ENCODE measurements at places on chromosomes 12 and 14.

GRCh38 chr12:3055704-3056467 lies 21.3 kb upstream of the TSPAN9 start:
- DNase-seq, result no peak

- DNase-seq, result no peak
These were observed 11.1 kb upstream of the SMAGP start for GRCh38 chr12:51281202-51281924.

DNA sequence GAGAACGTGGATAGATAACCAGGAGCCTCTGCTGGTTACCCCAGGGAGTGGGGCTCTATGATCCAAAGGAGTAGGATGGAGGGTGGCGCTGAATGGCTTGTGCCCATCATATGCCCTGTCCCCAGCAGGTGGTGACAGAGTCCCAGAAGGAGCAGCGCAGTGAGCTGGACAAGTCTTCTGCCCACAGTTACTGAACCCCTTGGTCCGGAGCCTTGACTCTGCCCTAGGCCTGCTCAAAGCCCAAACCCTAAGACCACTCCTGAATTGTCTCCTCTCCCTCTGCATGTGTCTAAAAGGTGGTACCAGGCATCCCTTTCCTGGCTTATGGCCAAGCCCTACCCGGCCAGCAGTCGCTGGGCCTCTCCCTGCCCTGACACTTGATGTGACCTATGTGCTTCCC lies 3.2 kb downstream of the PRPH start:
- no peak for DNase-seq

DNA sequence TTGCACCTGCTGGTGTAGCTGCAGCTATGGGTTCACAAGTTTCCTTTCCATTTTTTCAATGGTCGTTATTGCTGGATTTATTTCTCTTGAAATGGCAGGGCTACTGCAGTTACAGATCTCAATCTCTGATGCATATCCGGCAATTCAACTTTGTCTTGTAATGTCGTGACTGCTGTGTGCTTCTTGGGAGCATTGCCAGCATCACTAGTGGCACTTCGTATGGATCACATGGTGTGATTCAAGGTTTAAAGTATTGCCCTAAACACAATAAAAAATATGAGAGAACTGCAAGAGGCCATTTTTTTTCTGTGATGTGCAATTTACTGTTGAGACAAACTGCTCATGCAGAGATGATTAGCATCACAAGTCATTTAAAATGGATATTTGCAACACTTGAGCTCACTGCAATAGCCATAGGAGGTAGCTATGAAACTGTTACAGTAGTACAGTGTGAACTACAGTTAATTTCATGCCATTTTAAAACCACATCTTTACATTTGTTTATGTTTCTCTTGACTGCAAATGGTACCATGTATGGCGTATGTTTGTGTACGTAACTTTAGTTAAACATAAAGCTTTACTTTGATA lies 217.4 kb upstream of the PDE3A start:
- DNase-seq, result no peak

DNA sequence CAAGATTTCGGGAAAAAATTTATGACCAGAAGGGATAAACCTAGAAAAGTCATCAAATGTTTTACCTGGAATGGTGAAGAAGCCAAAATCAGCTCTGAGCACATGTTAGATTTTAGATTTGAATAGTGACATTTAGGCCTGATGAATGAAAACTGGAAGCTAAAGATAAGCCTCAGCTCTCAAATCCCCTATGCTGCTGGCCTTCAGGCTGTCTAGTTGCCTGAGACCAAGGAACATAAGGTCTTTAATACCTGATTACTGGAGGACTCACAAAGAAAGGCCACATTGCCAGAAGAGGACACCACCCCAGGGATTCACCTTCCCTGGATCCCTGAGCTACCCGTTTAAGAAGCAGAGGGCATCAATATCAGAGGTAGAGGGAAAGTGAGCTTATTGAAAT lies 56.6 kb downstream of the BCL2L14 start:
- no peak for DNase-seq

DNA sequence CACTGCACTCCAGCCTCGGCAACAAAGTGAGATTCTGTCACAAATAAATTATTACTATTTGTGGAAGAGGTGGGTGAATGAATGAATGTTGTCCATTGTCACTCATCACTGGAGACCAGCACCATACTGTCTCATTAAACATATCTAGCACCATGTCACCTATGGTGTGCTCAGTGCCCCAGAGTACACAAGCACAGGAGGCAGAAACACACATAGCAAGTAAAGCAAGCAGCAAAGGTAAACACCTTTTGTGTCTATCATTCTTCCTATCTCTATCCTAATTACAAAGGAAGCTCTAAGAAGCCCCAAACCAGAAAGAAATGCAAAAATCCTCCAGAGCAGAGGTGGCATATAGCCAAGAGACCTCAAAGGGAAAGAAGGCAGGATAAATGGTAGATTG lies 9.2 kb downstream of the ERO1A start:
- DNase-seq, result no peak

GRCh38 chr12:46269429-46270241 lies 792 bp upstream of the SLC38A1 start:
- DNase-seq, result no peak

- no peak for DNase-seq
These were observed 9.4 kb downstream of the EP400 start for GRCh38 chr12:131959116-131959515.

- DNase-seq, result no peak
These were observed 31.4 kb upstream of the SLC2A13 start for GRCh38 chr12:40137252-40137651.

DNA sequence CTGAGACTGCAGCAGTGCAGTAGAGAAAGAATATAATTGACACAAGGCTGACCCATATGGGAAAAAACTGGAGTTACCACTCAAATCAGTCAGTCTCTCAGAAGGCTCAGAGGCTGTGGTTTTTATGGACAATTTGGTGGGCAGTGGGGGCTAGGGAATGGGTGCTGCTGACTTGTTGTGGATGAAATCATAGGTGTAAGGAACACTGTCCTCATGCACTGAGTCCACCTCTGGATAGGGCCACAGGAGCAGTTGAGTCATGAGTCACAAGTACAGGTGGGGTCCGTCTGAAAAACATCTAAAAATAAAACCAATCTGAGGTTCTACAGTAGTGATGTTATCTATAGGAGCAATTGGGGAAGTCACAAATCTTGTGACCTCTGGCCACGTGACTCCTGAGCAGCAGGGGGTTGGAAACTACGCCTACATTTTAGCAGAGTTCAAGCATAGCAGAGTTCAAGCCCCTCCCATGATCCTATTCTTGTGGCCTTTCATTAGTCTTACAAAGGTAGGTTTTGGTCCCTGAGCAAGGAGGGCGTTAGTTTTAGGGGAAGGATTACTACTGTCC lies 18.1 kb upstream of the SGPP1 start:
- no peak for DNase-seq

GRCh38 chr14:61569812-61570548 lies 125.3 kb upstream of the HIF1A start:
- no peak for DNase-seq

DNA sequence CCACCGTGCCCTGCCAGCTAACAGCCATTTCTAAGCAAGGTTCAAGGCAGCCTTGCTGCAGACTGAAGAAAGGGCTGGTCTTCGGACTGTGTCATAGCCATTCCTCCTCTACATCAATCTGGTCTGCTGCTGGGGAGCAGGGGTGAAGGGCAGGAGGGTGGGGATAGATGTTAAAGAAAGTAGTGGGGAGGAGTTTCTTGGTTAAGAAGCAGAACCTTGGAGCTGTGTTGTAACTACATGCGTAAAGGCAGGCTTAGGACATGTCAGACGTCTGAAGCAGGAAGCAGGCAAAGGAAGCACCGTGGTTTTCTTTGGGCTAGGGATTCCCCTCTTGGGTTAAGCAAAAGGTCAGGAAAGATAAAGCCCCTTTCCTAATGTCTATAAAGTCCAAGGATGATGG lies 18.1 kb upstream of the NEK9 start:
- DNase-seq, result no peak

GRCh38 chr12:94593822-94594442 lies 56.4 kb downstream of the TMCC3 start:
- DNase-seq, result no peak

GRCh38 chr14:76080025-76080424 lies 71.7 kb upstream of the GPATCH2L start:
- no peak for DNase-seq

DNA sequence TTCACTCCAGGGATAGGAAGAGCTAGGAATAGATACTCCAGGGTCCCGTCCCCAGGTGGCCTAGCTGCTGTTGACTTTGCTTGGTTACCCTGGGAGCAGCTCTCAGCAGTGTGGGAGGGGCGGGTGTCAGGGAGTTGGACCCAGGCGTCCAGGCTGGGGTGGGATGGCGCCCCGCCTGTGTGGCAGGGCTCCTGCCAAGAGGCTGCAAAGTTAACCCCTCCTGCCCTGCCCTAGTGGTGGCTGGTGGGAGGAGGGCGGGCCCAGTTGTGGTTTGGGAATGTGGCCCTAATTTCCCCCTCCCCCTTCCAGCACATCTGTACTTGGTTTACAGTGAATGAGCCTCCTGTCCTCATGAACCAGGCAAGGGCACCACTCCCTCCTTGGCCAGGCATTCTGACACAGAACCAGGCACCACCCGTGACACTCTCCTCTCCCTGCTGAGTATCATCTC lies 1.7 kb upstream of the RARG start:
- DNase-seq, result peak; percentile 49

- peak; percentile 87 for DNase-seq
These were observed 335.0 kb downstream of the PCNX1 start for GRCh38 chr14:71242237-71242748.

DNA sequence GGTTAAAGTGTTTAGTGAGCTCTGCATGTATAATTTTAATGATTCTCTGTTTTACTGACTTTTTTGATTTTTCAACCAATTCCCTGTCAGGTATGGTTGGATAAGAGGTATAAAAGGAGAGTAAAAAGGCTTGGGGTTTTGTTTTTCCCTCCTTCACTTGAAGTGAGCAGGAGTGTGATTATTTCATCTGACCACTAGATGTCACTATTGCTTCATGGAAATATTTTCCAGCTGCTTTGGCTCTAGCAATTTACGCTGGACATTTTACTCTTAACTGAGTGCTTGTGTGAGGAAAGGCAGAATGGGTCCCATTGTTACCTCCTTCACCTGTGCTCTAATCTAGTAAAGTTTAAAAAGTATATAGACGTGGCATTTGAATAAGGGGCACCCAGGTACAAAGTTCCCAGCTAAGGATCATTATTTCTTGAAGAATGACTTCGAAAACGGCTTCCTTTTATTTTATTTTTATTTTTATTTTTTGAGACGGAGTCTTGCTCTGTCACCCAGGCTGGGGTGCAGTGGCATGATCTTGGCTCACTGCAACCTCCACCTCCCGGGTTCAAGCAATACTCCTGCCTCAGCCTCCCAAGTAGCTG lies 66.5 kb downstream of the TBC1D30 start:
- DNase-seq, result peak; percentile 51

- DNase-seq, result no peak
These were observed 46.8 kb downstream of the IRF2BPL start for GRCh38 chr14:76981670-76982069.
